Inflammatory macrophage treated with lipopolysaccharide for 4 hours (primary cell): ENCODE measurements at places on chromosomes 5 and 9.

DNA sequence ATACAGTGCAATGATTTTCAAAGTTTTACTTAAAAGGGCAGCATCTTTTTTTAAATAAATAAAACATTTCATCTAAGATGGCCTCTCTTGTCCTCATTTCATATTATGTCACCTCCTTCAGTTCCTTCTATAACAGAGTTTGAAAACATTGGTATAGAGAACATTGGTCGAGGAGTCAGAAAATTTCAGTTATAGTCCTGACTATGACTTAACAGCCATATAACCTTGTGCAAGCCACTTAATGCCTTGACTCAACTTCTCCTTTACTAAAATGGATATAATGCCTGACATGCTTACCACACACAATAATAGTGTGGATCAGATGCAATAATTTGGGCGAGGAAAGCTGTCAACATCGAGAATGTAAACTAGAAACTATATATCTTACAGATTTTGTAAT, 22.6 kb downstream of the SSBP2 start:
- peak; percentile 45 for DNase-seq

- DNase-seq, result no peak
Observed at GRCh38 chr5:68195137-68195536, 20.4 kb upstream of the PIK3R1 start.

DNA sequence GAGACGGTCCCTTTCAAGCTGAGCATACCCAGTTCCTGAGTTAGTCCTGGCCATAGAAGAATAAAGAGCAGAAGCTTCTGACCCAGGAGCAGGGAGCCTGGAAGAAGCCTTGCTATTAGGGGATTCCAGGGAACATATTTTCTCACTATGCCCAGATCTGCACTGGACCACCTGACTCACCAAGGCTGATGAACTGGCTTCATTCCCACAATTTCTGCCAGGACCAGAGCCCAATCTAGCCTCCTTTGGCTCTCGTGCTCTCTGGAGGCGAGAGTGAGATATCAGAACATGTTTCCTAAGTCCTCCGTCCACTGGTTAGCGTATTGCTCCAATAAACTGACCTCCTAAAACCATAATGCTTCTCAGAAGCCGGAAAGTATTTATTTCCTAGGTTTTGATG, 9.9 kb downstream of the GABBR2 start:
- DNase-seq, result no peak

- no peak for DNase-seq
Observed at GRCh38 chr5:172903790-172904189, 55.4 kb upstream of the RPL26L1 start.

- no peak for DNase-seq
Observed at GRCh38 chr9:98538203-98538602, 170.5 kb downstream of the GABBR2 start.

- DNase-seq, result no peak
Observed at GRCh38 chr5:36915653-36916052, 39.1 kb downstream of the NIPBL start.

GRCh38 chr9:134639994-134640393, 1.6 kb upstream of the COL5A1 start:
- DNase-seq, result no peak

DNA sequence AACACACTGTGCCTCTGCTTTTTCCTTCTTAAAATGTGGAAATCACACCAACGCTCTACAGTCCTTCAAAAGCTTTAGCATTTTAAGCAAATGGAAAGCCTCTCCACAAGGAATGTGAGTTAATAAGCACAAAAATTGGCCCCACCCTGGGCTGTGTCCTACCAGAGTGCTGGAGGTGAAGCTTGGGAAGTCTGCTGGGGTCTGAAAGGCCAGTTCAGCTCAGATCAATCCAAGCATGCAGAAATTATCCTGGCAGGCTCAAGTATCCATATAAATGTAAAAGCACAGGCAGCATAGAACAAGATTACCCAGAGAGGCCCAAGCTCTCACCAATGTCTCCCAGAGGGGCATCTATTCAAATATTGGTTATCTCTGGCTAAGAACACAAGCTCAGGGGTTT, 98.5 kb downstream of the ESM1 start:
- DNase-seq, result no peak

- DNase-seq, result no peak
Observed at GRCh38 chr5:168135897-168136296, 155.5 kb upstream of the WWC1 start.

- peak; percentile 39 for DNase-seq
Observed at GRCh38 chr5:95884017-95884325, 61.4 kb upstream of the GLRX start.

GRCh38 chr5:83562791-83563557, 91.4 kb downstream of the VCAN start:
- no peak for DNase-seq

DNA sequence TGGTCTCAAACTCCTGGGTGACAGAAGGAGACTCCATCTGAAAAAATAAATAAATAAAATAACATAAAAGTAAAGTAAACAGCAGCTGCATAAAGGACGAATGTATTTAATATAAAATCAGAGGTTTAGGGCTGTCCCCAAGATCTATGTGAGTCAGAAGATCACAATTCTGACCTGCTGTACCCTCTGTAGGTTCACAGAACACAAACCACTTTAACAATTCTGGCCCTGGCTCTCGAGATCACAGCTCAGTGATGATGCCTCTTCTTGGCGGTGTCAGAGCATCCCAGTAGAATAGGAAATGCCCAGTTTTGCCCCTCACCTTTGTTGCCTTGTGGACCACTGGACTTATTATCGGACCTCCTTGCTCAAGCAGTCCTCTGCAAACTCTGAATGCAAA, 380.9 kb downstream of the TLE1 start:
- no peak for DNase-seq
